ENCODE measurements at places on chromosomes 5 and 9.

DNA sequence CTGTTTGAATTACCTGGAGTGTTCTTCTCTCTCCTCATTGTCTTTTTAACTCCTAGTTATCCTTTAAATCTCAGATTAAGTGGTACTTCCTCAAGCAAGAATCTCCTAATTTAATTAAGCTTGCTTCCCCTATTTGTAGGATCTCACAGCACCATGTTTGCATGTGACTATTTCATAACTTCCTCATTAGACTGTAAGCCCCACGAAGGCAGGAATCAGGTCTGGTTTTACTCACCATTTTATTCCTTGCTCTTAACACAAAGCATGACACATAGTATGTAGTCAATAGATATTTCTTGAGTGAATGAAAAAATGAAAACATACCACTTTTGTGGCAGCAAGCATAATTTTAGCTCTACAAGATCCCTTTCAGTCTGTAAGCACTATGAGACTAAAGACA lies 1.3 kb upstream of the ERMP1 start:
- no peak for DNase-seq

- no peak for DNase-seq
Observed at GRCh38 chr5:139759219-139759721, 36.3 kb upstream of the PSD2 start.

GRCh38 chr9:112086627-112087026 lies 88.5 kb downstream of the SUSD1 start:
- no peak for DNase-seq

DNA sequence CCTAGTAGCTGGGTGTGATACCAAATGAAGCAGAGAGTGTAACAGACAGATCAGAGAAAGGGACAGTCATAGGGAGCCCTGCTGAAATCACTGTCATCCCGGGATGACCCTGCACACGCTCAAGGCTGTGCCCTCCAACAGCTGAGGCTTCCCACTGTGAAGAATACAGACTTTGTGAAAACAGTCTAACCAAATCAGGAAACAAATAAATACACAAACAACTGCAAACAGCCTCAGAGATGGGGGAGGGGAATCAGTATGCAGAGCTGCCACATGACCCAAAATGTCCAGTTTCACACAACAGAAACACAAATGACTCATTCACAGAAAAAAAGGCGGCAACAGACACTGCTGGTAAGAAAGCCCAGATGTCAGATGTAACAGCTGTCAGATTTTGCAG lies 101.9 kb downstream of the ADAMTS2 start:
- DNase-seq = no peak
